Hematopoietic multipotent progenitor cell treated with erythropoietin and hydrocortisone succinate and interleukin-3 and kit ligand, for 8 days (in vitro differentiated cells): ENCODE measurements at places on chromosomes 1 and 21.

- DNase-seq, result no peak
Observed at GRCh38 chr1:24768873-24769605, 23.8 kb downstream of the CLIC4 start.

DNA sequence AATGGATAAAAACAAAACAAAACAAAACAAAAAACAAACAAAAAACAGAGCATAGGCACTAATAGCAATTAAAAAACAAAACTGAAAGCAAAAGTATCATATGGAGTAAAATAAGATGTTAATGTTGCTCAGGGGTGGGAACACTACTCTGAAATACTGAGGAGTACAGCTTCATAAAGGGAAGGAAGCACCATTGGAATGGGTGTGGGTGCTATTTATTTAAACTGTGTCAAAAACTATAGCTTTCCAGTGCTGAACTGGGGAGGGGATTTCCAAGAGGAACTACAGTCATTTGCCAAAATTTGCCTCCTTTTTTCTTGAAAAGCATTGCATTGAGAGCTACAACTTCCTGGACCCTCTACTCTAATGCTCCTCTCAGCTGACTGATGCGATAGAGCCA lies 40.0 kb downstream of the SPTA1 start:
- DNase-seq, result no peak

GRCh38 chr21:44012474-44013379 lies 618 bp downstream of the TRAPPC10 start:
- DNase-seq, result peak; percentile 86

DNA sequence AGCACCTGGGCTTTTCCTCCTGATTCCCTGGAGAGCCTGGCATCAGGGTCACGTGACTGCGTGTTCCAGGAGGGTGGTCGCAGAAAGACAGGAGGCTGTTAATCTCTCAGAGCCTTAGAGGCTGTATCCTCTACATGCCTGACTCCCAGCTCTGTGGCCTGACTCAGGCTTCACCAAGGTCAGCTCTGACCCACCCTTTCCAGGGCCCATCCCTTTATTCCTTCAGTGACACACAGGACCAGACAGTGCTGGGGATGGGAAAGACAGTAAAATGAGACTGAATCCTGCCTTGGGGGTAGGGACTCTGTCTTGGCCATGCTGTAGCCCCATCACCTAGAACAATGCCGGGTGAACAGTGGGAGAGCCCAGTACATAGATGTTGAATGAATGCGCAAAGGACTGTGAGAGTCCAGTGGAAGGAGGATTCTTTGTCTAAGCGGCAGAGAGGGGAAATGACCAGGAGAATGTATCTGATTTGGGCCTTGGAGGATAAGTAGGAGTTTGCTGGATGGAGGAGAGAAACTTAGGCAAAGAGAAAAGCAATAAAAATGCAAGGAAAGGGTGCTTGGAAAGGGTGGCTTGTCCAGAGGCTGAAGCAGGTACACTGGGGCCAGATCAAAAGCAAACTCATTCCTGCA lies 33.0 kb downstream of the EPHX1 start:
- no peak for DNase-seq

GRCh38 chr21:39373634-39374033 lies 24.7 kb upstream of the HMGN1 start:
- peak; percentile 39 for DNase-seq

GRCh38 chr1:239742416-239743109 lies 349.1 kb upstream of the FMN2 start:
- DNase-seq, result no peak

DNA sequence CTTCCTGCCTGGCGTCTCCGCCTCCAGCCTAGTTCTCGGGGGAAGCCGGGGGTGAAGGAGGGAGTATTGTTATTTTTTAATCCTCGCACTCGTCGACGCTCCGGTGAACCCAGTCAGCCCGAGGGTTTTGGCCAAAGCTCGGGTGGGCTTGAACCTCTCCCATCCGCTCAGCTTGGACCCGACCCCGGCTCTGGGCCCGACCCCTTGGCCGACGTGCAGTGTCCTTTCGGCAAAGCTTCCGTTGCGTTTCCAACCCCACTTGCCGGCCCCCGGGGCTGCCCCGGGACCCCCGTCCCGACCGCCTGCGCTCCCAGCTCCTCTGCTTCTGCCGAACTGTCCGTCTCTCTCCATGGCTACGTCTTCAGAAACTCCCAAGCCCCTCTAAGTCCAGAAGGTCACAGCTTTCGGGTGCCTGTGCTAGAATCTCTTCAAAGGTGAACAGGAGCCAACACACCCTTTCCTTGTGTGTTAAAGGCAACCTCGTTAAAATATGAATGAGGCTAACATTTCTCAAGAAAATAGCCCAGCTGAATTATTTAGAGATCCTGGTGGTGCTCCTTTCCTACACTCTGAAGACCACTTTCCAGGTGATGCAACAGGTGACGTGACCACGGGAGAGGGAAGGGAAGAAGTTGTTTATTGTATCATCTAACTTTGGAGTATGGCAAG lies 647 bp downstream of the DESI2 start:
- DNase-seq, result peak; percentile 19

GRCh38 chr1:58874757-58875755 lies 91.2 kb upstream of the JUN start:
- DNase-seq, result no peak

DNA sequence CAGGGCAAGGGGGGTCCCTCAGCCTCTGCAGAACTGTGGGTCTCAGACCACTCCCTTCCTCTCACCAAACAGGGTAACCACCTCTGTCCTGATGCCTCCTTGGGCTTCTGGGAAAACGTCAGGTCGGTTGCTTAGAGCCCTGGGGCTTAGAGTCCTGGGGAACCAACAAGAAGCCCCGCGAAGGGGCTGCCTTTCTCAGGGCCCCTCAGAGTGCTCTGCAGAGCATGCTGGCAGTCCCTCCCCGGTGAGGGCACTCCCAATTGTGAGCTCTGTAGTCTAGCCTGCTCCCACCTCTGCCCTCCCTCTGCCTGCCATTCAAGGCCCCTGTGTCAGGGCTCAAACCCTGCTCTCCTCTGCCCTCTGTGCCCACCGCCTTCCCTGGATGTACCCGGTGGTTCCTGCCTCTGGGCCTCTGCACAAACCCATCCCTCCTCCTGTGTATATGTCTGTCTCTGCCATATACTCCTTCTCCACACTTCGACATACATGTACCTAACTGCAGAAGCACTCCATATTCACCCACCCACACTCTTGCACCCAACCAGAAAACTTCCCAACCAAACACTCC lies 92.3 kb downstream of the DMRTB1 start:
- no peak for DNase-seq

- peak; percentile 92 for DNase-seq
Observed at GRCh38 chr1:32208891-32209328, at the start of gene DCDC2B. Gene DCDC2B (plus strand): TSS chr1:32209089. CDS start chr1:32209094, 5 bp downstream.

- no peak for DNase-seq
Observed at GRCh38 chr1:195462646-195463045, 1145.6 kb downstream of the KCNT2 start.

DNA sequence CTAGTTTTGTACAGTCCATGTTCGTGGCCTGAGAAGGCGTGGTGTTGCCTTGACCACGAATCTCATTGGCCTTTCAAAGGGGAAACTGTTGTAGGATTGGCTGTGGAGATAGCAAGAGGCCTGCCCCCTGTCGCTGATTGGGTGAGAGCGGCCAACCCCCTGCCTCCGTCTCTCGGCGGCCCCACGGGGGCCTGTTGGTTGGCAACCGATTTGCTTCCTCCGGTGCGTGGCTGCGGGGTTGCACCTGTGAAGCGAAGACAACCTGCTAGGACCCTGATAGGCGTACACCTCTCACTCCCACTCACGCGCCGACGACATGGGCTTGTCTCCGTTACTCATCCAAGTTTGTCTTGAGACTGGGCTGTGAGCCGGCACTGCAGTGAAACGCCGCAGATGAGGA lies at the start of gene UBE2U:
UBE2U (plus strand) TSS at position 204 of the 400 bp plus-strand sequence. CDS start 428 bp downstream, outside the sequence.
- no peak for DNase-seq

GRCh38 chr1:169044296-169044695 lies 62.2 kb upstream of the ATP1B1 start:
- peak; percentile 23 for DNase-seq

DNA sequence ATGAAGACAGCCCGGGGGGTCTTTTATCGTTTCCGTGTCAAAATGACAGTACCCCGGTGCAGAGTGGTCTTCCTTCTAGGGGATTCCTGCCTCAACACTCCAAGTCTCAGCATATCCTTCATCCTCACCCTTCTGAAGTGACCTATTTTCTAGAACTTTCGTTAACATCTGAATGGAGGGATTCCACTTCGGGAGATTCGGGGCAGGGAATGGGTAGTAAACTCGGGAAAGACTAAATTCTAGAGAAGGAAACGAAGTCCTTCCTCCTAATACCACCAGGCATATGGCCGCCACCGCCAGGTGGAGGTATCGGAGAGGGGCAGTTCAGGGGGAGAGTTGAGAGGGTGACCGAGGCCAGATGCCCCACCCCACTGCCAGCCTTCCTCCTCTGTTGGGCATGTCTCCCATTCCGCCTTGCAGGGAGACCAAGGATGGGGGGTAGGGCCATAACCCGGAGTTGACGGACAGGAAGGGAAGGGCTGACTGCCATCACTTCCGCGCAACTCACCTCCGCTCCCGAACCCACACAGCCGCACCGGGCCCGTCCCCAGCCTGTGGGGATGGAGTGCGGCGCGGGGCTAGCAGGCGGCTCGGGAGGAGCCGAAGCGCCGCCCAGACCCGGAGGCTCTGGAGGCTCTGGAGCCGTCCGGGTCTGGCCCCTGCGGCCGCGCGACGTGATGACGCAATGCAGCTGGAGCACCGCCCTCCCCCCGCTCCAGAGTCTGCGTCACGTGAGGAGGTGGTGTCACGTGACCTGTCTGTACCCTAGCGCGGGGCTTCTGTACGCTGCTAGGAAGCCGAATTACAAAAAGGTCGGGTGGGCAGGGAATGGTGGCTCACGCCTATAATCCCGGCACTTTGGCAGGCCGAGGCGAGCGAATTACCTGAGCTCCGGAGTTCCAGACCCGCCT lies at the start of gene KLHL12:
KLHL12 (minus strand) TSS at position 654 of the 911 bp plus-strand sequence. CDS start 2,072 bp downstream, outside the sequence.
- peak; percentile 96 for DNase-seq

- peak; percentile 23 for DNase-seq
Observed at GRCh38 chr1:85278853-85279314, 2.5 kb upstream of the BCL10 start.

DNA sequence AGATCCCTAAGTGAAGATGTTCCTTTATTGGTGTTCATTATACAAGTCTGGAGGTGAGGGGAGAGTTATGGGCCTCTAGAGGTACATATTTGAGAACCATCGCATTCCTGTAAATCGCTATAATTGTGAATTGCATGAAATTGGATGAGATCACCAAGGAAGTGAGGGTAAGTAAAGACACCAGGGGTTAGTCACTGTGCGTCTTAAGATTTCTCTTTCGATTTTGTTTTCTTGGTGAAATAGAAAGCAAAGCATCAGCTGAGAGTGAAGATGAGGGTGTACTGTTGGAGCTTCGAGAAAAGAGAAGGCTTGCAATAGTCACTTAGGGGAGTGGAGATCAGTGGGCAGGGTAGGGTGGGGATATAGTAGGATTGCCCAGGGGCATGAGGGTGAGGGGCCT lies 82.1 kb downstream of the RAVER2 start:
- no peak for DNase-seq

DNA sequence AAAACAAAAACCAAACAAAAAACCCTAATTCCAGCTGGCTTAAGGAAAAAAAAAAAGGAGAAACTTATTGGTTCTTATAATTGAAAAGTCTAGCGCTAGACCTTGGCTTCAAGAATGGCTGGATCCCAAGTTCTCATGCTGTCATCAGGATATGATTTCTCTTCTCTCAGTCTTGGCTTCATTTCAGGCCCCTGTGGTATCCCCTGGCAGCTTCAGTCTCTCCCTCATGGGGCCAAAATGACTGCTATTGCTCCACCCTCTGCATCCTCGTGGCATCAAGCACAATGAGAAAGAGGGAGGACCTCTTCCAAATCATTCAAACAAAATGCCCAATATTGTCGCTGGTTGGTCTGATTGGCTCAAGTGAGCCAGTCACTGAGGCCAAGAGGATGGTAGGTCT lies 80.7 kb downstream of the GIPC2 start:
- DNase-seq, result no peak

DNA sequence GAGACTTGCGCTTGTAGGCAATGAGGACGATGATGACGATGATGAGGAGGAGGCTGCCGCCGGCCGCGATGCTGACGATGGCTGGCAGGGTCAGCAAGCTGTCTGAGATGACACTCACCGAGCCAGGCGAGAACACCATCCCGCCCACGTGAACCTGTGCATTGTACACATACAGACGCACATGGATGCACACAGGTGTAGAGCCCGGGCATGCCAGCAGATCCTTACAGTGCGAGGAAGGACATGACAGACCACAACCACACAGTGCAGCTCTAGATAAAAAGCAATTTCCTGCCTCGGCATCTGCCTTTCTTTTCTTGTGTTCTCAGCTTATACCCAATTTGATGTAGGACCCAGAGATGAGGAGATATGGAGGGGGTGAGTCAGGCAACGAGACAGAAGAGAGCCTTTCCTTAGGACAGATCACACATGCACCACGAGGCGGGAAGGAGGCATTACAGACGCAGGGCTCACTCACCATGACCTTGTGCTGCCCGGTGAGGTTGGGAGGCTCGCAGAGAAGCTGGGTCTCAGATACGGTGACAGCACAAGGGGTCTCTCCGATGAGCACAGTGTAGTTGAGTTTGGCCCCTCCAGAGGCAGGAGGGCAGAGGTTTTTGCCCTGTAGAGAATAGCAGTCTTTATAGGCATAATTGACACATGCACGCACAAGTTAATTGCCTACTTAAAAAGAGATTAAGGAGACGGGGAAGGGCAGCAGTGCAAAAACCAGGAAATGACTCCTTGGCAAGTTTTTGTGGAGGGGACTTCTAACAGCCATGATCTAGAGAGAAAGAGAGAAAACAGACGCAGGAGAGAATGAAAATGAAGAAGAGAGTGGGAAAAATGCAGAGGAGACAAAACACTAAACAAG lies 133.9 kb upstream of the CD34 start:
- peak; percentile 12 for DNase-seq

- DNase-seq, result no peak
Observed at GRCh38 chr1:9537863-9538668, 1.2 kb upstream of the SLC25A33 start.

- DNase-seq, result no peak
Observed at GRCh38 chr1:153250166-153250565, 9.3 kb upstream of the LORICRIN start.

- no peak for DNase-seq
Observed at GRCh38 chr1:181620183-181620582, 136.9 kb downstream of the CACNA1E start.
